ENCODE measurements at places on chromosomes 4 and X. TPM values are rescaled to one million over a fixed set of nuclear protein-coding genes. Genes with fewer than 3 reads are reported as not detected.

The HDAC8 gene
- polyA plus RNA-seq = 17.9 TPM

The SHROOM4 gene
- polyA plus RNA-seq = 4.5 TPM

The S100G gene
- not detected for polyA plus RNA-seq

The KCTD8 gene
- not detected for polyA plus RNA-seq

The MAGEE2 gene
- 0.68 TPM for polyA plus RNA-seq

The ETNPPL gene
- polyA plus RNA-seq = not detected

The STOX2 gene
- polyA plus RNA-seq = 3.8 TPM
